ENCODE measurements at places on chromosomes 1 and 21. TPM values are rescaled to one million over a fixed set of nuclear protein-coding genes. Genes with fewer than 3 reads are reported as not detected.

Gene F5
- total RNA-seq = not detected

Gene RHCE
- total RNA-seq = 1.3 TPM

Gene SCYL3
- total RNA-seq = 4.4 TPM

Gene RIMKLA
- total RNA-seq = under 0.01 TPM

Gene ZNF648
- not detected for total RNA-seq

Gene TNN
- total RNA-seq = not detected

- DNase-seq = no peak
These were observed 1.5 kb upstream of the VANGL2 start for GRCh38 chr1:160398823-160399222.

GRCh38 chr1:210363119-210363518 lies 34.4 kb downstream of the HHAT start:
- no peak for DNase-seq

GRCh38 chr1:41851589-41851988 lies 67.1 kb downstream of the HIVEP3 start:
- peak; percentile 60 for DNase-seq

DNA sequence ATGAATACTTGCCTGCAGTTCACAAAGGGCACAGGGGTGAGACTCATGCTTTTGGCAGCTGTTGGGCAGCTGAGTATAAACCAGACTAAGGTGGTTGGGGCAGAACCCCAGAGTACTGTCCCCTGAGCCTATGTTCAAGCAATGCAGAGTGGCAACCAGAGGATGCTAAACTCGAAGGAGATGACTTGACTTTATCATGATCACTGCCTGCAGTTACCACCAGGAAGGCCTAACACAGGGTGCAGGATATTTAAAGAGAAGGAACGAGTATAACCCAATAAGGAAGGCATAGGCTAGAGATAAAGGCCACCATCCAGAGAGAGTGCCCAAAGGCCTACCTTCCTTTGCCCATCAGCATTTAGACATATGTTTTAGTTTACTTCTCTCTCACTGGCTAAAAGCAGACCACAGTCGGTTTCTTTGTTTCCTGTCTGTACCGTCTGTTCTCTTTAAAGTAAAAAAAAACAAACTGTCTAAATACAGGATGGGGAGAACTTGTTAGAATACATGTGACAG lies 83.3 kb downstream of the MPZL1 start:
- DNase-seq = no peak

DNA sequence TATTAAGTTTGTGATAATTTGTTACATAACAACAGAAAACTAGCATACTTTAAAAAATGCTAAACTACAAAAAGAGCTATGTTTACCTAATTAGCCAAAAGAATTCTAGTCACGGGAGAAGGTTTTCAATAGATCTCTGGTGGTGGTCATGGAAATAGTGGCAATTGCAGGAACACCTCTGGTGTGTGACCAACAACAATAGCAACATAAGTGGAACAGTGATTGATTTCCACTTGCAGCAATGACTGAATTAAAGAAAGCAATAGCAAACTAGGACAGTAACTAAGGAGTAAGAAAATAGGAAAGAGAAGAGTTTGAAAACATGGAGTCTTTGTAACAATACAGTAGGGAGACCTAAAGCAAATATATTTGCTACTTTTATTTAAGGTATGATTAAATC lies 171.3 kb upstream of the ADGRL4 start:
- no peak for DNase-seq

Measured in lung microvascular endothelial cell (primary cell).